ENCODE measurements at places on chromosomes 2 and 18.

GRCh38 chr18:57048351-57048750, 98.5 kb upstream of the BOD1L2 start:
- no peak for DNase-seq

DNA sequence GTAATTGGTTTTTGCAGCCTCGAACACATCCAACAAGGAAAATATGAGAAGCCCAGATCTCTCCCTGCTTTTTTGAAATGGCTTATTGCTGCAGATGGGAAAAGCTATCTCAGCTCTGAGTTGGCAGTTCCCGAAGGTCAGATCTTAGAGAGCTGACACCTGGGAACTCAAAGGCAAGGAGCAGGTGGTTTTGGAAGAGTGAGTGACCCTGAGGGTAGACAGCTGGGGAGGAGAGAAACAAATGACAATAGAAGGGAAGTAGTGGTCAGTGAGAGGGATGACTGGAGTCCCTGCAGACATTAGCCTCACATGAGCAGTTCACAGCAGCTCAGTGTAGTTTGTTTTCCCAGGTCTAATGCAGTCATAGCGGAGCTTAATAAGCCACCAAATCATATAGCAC, 317.9 kb downstream of the STK39 start:
- no peak for DNase-seq

GRCh38 chr18:59180150-59180845, 39.7 kb upstream of the GRP start:
- DNase-seq = no peak

- no peak for DNase-seq
These were observed 26.9 kb downstream of the ANO7 start for GRCh38 chr2:241215421-241215820.

DNA sequence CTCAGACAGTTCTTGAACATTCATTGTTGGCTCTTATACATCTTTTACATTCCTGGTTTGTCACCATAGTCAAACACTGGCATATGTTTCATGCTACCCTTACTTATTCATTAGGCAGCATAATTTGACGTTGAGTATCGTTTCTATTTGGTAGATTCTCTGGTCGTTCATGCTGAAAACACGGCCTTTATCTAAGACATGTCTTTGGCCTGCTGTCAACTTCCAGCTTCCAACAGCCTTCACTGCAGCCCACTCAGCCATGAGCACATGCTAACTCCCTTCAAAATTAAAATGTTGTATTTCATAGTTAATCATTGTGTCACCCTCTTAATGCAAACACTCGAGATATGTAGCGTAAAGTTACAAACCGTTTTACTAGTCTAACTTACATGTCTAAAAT, 493.0 kb upstream of the NRP2 start:
- DNase-seq = no peak

DNA sequence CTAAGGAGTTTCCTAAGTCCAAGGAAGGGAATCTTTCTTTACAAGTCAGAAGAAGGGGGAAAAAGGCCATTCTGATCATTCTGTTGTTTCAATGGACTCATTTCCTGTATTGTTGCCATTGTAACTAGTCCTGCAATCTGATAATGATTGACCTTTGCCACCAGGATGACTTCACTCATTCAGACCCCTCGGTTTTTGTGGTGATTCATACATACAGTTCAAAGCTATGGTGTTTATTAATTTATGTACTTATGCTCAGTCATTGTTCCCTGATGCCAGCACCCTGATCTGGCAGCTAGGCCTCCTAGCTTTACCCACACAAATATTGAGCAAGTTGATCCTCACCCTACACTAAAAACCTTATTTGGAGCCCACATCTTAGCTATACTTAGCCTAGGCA, 57.6 kb upstream of the ZNF519 start:
- no peak for DNase-seq
